Activated naive CD8-positive, alpha-beta T cell treated with anti-CD3 and anti-CD28 coated beads, Interleukin-2, amount 10 ng/mL, durations not matched to agents 7 days and 5 days (primary cell): ENCODE measurements at places on chromosomes 6 and 20.

GRCh38 chr6:34858681-34859080, 29.2 kb downstream of the TAF11 start:
- DNase-seq = no peak

GRCh38 chr20:4252005-4252404, 236.6 kb upstream of the RNF24 start:
- DNase-seq = no peak

DNA sequence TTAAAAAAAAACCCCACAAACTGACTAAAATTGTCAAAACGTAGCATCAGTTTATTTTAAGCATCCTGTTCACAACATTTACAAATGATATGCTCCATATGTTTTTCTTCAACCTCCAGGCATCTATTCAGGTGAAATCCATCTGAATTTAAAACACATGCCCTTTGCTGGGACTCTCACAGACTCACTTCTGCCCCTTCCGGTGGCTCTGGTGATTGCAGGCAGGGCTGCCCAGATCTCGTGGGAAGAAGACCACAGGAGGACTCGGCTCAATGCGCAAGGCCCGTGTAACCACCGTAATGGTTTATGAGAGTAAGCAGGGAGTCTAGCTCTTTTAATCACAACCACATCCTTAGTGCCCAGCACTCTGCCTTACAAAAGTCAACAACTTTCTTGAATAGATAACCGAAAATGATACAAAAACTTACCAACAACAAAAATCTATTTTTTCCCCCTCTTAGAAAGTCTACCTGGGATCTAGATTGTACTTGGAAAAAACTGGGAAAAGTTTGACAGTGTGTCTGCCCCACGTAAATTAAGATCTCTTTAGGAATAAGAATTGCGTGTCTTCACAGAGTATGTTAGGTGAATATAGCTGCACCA, 139.1 kb downstream of the KIF16B start:
- peak; percentile 45 for DNase-seq

GRCh38 chr6:27188885-27189418, 58.5 kb upstream of the PRSS16 start:
- no peak for DNase-seq

DNA sequence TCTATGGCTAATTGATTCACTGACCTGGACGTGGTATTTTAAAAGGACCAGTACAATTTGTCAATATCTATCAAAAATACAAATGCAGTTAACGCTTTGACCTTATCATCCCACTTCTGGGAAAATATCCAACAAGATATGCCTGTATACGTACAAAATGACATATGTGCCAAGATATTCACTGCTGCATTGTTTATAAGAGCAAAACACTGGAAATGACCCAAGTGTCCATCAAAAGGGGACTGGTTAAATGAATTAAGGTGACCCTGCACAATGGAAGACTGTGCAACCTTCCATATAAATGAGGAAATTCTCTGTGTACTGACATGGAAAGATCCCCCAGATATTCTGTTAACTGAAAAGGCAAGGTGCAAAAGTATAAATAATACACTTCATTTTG, 13.9 kb downstream of the TRAM2 start:
- no peak for DNase-seq

- no peak for DNase-seq
Measured at GRCh38 chr6:36487698-36488097, 44.9 kb downstream of the KCTD20 start.
